ENCODE measurements at places on chromosomes 5 and 9.

DNA sequence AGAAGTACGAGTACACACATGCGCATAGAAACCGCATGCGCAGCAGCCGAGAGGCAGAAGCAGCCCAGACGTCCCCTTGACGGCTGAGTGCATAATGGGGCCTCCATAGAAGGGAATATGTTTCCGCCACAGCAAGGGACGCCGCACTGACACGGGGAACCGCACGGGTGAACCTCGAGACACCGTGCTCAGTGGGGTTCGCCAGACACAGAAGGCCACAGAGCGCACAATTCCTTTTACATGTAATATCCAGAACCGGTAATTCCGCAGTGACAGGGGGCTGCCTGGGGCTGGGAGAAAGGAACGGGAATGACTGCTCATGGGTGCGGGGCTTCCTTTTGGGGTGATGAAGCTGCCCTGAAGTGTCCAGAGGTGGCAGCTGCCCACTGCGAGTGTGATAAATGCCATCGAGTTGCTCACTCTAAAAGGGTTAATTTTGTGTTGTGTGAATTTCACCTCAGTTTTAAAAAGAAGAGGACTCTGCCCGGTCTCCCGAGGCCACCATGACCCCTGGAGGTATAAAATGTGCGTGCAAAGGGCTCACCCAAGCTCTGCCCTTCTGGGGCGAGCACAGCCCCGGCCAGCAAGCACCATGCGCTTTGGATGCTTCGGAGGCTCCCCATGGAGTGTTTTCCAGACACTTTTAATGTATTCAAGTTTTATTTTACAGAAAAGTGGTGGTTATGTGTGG, 29.7 kb downstream of the MRPL36 start:
- no peak for DNase-seq

GRCh38 chr5:175728885-175729828, 71.3 kb downstream of the HRH2 start:
- DNase-seq, result no peak

GRCh38 chr5:72244862-72245371, 75.1 kb downstream of the MRPS27 start:
- no peak for DNase-seq

DNA sequence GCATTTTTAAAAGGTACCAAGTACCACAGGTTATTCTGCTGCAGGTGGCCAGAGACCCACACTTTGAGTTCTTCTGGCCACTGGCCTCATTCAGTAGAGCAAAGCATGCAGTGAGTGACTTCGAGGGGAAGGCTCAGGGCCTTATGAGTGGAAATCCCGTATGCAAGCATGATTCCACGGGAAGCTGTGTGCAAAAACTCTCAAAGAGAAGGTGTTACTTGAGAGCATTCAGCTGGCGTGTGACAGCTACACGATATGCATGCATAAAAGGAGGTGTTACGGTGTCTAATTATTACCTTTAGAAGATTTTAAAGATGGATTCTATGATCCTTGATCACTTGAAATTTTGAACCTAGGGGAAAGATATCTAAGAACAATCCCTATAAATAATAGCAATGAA, 160.3 kb downstream of the ENC1 start:
- DNase-seq, result no peak

DNA sequence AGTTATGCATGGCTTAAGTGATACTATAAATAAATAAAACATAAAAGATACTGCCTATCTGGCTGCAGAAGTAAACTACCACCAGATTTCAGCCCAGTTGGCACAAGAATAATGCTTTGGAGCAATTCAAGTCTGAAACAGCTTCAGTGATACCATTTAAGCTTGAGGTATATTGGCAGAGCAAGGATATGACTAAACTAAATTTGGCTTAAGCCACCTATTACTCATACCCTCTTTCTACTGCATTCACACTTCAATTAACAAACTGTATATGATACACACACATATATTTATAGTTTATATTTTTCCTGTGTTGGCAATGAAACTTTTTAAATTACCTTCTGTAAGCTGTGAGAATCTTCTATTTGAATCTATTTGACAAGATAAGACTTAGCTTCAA, 431.9 kb downstream of the ANXA1 start:
- DNase-seq, result no peak

- DNase-seq, result no peak
Observed at GRCh38 chr5:159616952-159617351, 286.7 kb upstream of the IL12B start.

- DNase-seq, result no peak
Observed at GRCh38 chr9:123927625-123928532, 2.0 kb downstream of the DENND1A start.

DNA sequence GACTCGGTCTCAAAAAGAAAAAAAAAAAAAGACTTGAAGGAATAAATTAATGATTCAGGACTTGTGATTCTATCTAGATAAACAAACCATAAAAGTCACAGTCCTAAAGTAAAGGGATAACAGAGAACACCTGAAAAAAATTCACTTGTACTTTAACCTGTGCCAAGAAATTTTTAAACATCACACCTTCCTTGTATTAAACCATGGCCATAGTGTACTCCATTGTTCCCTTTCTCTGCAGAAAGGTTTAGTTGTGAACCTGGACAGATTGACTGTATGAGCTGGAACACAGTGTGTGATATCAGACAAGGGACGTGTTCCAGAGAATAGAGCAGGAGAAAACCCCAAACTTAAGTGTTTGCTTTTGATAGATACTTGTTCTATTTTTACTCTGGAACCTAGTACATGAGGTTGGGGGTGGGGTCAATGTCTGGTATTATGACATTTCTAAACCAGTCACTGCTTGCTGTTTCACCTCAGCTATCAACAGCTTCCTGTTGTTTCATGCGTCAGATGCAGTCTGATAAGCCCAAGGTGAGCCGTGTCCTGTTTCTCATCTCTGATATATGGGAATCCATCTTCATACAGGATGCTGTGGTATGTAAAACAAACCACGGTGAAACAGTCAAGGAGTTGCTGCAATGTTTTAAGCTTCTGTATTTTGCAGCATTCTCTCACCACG, 62.5 kb upstream of the ITGA1 start:
- no peak for DNase-seq

- DNase-seq, result no peak
Observed at GRCh38 chr5:178194026-178194425, 6.9 kb upstream of the GMCL2 start.

GRCh38 chr5:88892669-88893068, 9.7 kb upstream of the MEF2C start:
- no peak for DNase-seq

- no peak for DNase-seq
Observed at GRCh38 chr5:140322751-140323731, 20.1 kb upstream of the PFDN1 start.

DNA sequence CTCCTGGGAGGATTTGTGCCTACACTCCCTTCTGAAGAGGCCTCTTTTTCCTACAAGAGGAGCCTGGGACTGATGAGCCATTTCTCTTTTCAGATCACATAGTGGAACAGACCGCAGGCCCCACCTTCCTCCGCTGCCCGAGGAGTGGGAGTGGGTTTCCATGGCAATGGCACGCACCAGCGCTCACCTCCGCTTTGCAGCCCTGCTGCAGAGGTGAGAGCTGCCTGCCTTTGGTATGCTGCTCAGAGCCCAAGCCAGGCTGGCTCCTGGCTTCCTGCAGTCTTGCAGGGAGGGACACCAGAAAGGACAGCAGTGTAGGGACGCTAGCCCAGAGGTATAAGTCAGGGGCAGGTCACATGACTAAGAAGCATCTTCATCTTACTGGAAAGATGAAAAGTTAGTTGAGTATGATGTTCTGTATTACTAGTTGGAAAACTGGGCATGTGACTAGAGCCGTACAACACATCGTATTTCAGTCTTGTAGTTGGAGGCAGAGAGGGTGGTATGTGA, 12.4 kb downstream of the PTTG1 start:
- DNase-seq, result no peak

GRCh38 chr9:137028263-137029057, 423 bp upstream of the ABCA2 start:
- DNase-seq, result no peak

DNA sequence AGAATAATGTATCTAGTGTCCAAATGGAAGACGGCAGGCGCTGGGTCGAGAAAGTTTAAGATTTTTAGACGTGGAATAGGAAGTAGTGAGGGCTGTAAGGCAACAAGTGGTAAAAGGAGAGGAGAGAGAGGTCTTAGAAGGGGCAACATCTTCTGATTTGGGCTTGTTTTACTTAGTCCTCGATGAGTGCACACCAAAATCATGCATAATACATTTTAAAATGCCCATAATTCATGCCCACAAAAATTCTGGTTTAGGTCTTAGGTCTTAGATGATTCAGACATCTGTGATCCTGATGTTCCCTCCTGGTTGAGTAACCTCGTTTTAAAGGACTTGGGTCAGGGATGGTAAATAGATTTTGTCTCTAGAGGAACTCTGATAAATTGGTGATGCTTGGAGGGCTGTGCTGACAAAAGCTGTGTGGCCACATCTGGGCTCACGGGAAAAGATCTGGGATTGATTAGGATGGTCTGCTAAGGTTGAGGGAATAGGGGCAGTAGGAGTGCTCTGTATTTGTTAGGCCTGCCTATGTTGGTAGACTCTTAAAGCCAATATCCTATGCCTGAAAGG, 476.3 kb downstream of the CCDC171 start:
- DNase-seq, result no peak

DNA sequence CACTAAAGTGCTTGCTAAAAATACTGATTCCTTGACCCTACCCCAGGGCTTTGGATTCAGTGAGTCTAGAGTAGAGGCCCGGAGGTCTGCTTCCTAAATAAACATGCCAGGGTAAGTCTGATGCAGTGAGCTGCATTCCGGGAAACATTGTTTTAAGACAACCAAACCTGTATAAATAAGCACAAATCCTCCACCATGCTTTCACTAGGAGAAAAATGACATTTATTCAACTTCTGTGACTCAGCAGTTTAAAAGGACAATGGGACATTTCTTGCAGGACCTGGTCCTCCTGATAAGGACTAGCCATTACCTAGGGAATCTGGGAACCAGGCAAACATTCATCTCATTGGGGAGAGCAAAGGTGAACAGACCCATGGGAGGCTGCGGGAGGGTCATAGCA, 335.3 kb downstream of the MLLT3 start:
- DNase-seq, result no peak

DNA sequence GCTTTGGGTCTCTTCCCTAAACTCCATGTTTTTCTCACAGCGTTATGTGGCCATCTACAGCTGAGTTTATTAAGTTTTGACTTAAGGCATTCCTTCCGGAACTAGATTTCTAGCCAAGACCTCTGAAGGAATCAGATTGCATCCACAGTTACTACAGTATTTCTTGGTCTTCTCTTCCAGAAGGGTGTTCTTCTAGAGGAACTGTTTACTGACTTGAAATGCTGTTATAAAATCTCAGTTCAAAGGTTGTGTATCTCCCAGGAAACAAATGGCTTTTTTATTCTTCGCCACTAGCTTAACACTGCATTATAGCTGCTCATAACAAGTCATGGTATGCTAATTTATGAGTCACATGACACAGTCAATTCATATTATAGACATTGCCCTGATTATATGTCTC, 55.3 kb upstream of the RAD23B start:
- no peak for DNase-seq

DNA sequence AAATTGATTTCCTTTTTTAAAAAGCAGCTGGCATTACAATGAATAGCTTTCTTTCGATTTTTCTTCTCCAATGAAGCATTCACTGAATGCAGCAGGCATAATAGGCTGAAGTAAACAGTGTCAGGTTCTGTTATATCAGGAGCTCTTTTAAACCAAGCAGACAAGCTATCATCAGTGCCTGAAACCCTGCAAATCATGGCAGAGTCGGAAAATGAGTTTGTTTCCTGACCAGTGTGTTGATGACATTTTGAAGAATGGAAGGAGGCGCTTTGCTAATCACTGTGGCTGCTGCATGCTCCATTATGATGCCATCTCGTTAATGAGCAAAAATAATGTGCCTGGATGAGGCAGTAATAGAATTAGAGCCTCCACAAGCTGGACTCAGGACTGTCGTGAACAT, 284.5 kb downstream of the ZNF608 start:
- no peak for DNase-seq

DNA sequence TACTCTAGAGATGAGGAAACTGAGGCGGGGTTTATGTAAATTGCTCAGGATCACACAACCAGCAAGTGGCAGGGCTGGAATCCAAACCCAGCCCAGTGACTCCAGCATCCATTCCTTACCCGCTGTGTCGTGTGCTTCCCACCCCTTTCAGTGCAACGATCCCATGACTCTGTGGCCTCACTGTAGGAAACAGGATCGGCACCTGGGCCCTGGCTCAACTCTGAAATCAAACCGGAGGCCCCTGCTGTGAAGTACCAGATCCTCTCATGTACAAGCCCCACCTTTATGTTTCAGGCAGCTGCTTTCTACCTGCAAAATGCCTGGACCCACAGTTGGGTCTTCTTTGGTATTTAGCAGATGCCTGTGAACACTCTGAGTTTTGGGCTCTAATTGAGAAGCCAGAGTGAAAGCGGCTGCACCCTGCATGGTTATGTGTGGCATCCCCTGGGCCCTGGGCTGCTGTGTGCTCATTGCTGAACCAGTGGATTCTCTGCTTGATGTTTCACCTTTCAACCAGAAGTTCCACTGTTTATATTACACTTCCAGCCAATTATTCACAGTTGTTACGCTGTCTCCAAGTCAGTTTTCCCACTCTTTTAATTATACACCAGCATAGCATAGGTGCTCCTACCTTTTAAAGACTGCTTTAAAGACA, 36.7 kb downstream of the ABLIM3 start:
- DNase-seq, result no peak

DNA sequence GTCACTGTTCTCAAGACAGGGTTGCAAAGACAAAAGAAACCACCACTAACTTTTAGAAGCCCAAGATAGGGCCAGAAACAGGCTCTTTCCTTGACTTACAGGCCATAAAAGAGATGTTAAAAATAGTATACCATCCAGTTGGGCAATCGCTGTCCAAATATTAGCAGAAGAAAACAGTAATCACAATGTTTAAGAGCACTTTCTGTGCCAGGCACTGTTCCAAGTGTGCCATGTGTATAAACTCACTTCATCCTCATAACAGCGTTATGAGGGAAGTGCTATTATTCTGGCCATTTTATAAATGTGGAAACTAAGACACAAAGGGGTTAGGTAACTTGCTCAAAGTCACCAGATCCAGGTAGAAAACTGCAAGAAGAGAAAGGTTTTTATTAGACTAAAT, 111.7 kb downstream of the KCNN2 start:
- no peak for DNase-seq

DNA sequence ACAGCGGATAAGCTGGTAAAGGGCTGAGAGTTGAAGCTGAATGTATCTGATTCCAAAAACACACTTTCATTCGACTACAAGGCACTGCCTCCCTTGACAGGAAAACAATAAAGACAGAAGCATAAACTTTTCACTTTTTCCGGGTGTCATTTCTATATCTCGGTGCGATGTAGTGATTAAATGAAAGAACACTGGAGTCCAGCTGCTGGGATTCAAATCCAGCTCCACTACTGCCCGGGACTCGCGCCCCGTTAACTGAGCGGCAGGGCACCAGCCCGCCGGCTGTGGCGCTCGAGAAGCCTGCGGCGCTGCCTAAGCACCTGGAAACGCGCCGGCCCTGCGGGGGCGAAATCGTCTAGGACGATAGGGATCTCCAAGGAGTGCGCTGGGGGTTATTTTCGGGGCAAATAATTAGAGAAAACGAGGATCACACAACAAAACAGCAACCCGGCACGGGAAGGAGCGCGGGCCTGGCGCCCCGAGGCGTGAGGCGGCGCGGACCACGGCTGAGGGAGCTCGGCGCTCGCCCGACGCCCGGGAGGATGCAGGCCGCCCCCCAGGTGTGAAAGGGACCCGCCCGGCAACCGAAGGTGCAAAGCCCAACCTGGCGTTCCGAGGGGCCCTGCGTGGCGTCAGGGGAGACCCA, 837 bp downstream of the UIMC1 start:
- no peak for DNase-seq

GRCh38 chr9:107177243-107177839, 105.7 kb upstream of the RAD23B start:
- DNase-seq, result no peak

Data from brain pericyte (primary cell).